Activated naive CD4-positive, alpha-beta T cell treated with anti-CD3 and anti-CD28 coated beads for 36 hours (primary cell): ENCODE measurements at places on chromosomes 2 and 18.

GRCh38 chr18:28204154-28204553 is 27.2 kb upstream of the CDH2 start:
- DNase-seq = no peak

- DNase-seq = no peak
These were observed 19.1 kb downstream of the LRP2 start for GRCh38 chr2:169343202-169343601.

- DNase-seq = no peak
These were observed 20.7 kb downstream of the NRXN1 start for GRCh38 chr2:51011254-51011653.

- no peak for DNase-seq
These were observed 133.1 kb downstream of the ARL4C start for GRCh38 chr2:234363647-234364294.

DNA sequence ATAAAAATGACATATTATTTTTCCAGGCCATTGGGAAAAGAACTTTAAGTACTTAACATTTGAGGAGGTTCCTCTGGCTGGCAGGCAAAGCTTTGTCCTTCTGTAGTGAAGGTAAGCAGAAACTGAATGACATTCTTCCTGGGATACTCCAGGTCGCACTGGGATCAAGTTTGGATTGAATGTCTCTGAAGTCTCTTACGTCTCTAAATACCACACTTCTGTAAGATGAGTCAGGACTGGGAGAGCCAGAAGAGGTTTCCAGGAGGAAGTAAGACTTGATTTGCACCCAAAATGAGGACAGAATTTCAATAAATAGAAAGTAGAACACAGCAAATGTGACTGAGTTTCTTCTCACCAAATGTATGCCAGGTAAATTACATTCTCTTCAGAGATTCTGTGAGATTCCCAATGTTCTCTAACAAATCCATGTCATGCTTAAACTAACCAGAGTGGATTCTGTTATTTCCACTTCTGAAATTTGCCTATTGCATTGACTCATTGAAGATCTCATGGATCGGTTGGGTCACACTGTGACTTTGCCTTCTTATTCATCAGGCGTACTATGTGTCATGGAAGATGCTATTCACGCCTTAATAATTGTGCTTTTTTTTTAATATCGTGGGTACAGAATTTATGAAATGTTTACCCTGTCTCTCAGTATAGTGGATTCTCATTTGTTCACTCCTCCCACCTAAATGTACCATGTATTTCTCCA is 25.5 kb upstream of the VIT start:
- no peak for DNase-seq

- peak; percentile 80 for DNase-seq
These were observed 580 bp downstream of the NEDD4L start for GRCh38 chr18:58044370-58045241.

DNA sequence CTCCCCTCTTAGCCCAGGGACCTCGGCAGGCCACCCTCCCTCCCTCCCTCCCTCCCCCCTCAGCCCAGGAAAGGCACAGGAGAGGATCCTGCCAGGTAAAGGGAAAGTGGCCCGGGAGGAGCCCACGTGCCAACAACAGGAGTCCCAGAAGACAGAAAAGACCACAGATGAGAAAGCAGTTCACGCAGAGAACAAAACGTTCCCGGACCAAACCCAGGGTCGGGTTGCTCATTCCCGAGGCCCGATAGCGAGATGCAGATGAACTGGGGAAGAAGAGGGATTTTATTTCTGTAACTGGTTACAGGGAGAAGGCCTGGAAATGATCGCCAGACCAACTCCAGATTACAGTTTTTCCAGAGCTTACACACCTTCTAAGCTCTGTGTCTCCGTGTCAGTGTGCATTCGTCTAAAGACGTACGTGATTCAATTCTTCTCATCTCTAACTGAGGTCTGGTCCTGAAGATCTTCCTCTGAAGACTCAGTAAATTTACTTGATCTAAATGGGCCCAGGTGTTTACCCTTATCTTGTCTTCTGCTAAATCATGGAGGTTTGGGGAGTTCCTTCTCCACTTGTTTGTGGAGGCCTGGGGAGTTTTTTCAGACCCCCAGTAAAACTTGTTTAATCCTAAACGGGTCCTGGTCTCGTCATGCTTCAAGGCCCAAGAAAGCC is 807 bp upstream of the NEU4 start:
- no peak for DNase-seq

DNA sequence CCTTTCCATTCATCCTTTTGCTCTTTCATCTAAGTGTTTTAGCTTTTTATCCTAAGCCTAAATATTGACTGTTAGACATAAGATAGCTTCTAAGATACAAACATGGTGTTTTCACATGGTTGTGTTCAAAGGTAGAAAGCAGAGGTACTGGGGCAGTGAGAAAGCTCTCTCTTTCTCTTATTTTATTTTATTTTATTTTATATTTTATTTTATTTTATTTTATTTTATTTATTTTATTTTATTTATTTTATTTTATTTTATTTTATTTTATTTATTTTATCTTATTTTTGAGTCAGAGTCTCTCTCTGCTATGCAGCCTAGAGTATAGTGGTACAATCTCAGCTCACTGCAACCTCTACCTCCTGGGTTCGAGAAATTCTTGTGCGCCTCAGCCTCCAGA is 287.2 kb downstream of the IKZF2 start:
- no peak for DNase-seq

DNA sequence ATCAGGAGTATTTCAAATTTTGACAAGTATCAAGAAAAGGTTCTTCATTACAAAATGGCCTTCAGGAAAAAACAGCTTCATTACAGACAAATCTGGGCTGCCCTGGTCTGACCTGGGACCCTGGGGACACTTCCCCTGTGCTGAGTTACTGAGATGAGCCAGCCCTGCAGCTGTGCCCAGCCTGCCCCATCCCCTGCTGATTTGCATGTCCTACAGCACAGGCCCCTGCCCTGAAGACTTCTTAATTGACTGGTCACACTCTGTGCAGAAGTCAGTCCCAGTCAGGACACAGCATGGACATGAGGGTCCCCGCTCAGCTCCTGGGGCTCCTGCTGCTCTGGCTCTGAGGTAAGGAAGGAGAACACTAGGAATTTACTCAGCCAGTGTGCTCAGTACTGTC is 235.1 kb downstream of the ANKRD36B start:
- no peak for DNase-seq

- DNase-seq = no peak
These were observed 925.7 kb downstream of the DCDC2C start for GRCh38 chr2:4628998-4629501.

DNA sequence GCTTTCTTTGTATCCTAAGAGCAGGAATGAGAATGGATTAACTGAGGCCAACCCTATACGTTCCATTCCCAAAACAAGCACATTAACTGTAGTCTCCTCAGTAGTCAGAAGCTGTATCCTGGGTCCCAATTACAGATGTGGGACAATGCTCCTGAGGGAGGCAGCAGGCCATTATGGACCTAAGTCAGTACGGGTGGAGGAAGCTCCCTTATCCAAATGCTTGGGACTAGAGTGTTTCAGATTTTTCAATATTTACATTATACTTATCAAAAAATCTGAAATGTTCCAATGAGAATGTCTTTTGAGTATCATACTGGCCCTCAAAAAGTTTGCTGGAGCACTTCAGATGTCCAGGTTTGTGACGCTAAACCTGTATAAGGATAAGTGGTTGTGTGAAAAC is 90.1 kb downstream of the PRELID3A start:
- no peak for DNase-seq

- DNase-seq = no peak
These were observed 18.5 kb downstream of the NEURL3 start for GRCh38 chr2:96486696-96487095.

DNA sequence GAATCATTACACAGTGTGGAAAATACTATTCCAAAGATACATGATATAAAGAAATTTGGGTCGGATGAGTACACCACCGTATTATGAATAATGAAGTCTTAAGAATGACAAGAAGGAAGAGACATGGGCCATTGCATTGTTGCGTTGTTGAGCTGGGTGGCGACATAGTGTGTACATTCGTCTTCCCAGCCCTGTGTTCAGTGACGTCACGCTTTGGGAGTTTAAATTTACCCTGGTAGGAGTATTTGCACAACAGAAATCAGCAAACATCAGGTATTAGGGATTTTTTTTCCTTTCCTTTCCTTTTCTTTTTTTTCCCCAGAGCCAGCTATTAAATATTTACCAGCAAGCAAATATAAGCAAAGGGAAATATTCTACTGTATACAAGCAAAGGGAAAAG is 347.2 kb upstream of the NETO1 start:
- DNase-seq = no peak

GRCh38 chr2:237391140-237391539 is 22.8 kb downstream of the COL6A3 start:
- no peak for DNase-seq

- no peak for DNase-seq
These were observed 31.5 kb upstream of the SCG2 start for GRCh38 chr2:223633656-223634055.

DNA sequence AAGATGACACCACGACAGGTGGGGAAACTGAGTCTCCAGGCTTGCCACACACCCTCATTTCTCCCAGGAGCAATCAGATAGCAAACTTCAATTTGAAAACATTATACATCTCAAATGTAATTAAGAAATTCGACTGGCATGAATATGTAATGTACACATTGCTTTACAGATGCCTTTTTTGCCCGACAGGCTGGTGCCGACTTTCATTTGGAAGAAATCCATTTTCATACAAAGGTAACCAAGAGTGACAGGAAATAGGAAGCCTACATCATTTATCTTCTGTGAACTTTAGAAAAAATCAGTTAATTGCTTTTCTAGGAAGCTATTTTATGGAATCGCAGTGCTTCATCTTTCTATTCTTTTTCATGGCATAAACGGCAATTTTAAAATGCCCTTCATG is 140.3 kb downstream of the AFF3 start:
- no peak for DNase-seq

DNA sequence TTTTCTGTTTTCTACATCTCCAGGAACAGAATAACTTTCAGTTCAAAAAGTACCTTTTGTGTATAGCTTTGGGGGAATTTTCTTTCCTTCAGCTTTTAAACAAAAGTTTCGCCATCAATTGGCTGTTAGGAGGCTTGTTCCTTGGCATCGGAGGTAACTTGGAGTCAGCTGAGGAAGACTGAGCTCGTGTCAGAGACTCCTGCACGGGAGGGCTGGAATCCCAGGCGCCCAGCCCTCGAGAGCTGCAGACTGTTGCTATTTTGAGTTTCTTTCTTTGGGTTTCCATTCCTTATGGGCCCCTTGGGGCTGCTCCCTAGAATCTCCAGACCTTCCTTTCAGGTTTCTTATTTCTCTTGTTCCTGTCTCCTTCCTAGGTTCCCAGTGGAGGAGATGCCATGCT is 8.1 kb downstream of the EMILIN2 start:
- no peak for DNase-seq

DNA sequence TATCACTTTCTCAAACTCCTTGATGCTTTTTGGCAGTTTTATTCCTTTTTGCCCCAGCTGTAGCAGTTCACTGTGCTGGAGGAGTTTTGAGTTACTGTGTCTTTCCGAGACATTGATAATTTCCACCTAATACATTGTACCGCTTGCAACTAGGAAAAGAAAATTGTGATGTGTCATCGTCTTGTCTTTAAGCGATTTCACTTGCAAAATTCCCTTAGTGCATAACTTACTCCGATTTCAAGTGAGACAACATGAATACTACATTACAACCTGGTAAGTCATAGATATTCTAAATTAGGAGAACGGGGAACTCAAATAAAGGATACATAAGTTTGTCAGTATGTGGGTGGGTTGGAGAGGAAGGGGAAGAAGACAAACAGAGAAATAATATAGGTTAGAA is 340.5 kb upstream of the KYNU start:
- DNase-seq = no peak

DNA sequence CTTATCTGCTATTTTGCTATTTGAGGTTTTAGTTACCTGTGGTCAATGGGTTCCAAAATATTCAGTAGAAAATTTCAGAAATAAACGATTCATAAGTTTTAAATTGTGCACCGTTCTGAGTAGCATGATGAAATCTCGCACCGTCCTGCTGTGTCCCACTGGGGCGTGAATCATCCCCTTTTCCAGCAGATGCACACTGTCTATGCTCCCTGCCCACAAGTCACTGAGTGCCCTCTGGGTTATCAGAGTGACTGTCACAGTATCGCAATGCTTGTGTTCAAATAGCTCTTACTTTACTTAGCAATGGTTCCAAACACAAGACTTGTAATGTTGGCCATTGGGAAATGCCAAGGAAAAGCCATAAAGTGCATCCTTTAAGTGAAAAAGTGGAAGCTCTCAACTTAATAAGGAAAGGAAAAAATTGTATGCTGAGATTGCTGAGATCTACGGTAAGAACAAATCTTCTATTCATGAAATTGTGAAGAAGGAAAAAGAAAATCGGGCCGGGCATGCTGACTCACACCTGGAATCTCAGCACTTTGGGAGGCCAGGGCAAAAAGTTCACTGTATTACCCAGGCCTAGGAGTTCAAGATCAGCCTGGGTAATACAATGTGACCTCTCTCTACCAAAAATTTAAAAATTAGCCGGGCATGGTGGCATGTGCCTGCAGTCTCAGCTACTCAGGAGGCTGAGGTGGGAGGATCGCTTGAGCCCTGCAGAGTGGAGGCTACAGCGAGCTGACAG is 13.3 kb downstream of the COL4A3 start:
- no peak for DNase-seq

DNA sequence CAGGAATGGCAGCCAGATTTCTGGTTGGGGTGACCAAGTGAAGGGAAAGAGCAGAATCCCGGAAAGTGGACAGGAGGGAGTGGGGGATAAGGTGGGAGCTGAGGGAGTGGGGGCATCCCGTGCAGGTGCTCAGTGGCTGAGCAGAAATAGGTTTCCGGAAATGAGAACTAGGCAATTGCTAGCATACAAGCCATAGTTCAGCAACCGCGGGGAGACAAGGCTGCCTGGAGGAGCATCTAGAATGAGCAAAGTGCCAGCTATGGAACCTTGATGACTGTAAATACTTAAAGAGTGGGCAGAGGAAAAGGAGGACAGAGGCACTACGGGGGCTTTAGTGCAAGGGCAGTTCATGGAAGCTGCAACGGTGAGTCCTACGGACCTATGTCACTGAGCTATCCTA is 220.2 kb downstream of the BCL11A start:
- no peak for DNase-seq

- DNase-seq = peak; percentile 73
These were observed 29.1 kb downstream of the ARMC9 start for GRCh38 chr2:231227310-231228162.

- no peak for DNase-seq
These were observed 6.4 kb downstream of the ADCYAP1 start for GRCh38 chr18:911025-911424.

GRCh38 chr2:240749516-240749915 is 57.9 kb downstream of the AQP12A start:
- no peak for DNase-seq

- no peak for DNase-seq
These were observed 118.9 kb downstream of the ZNF236 start for GRCh38 chr18:76941284-76941683.

DNA sequence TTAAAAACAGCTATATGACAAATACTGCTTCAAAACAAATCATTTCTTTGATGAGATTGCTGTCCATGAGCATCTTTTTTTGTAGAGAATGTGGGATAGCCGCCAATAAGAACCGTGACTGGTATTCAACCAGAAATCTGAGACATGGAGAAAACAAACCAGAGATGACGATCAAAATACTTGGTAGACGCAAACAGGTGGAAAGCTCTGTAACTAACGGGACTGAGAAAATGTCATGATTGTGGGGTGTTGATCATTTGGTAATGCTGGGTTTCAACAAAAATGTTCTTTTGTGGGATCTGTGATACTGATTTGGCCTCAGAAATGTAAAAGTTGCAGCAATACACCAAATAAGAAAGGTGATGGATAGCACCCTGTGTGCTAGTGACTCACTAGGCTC is 364.8 kb downstream of the NYAP2 start:
- DNase-seq = no peak
